Urothelium cell line (cell line): ENCODE measurements at places on chromosomes 12 and 14.

DNA sequence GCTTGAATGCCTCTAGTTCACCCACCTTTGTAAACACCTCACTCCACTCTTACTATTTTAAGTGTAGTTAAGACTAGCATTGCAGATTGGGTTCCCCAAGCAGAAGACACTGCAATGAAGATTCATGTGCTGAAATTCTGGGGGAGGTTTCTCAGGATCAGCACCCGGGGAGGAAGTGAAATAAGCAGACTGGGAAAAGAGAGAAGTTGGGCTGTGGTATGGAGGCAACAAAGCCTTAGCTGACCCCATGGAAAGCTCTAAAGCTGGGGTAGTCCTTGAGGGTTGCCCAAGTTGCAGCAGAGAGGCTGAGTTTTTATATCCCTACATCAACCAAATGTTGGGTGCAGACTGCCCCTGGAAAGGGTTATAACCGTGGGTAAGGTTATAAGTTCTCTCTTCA lies 23.9 kb upstream of the IGF1 start:
- no peak for DNase-seq

GRCh38 chr14:101884934-101885576 lies 79.3 kb upstream of the DYNC1H1 start:
- DNase-seq, result no peak

GRCh38 chr14:68395604-68396003 lies 397.3 kb downstream of the ZFP36L1 start:
- no peak for DNase-seq

GRCh38 chr12:94100990-94101737 lies 47.2 kb upstream of the PLXNC1 start:
- DNase-seq, result peak; percentile 70

DNA sequence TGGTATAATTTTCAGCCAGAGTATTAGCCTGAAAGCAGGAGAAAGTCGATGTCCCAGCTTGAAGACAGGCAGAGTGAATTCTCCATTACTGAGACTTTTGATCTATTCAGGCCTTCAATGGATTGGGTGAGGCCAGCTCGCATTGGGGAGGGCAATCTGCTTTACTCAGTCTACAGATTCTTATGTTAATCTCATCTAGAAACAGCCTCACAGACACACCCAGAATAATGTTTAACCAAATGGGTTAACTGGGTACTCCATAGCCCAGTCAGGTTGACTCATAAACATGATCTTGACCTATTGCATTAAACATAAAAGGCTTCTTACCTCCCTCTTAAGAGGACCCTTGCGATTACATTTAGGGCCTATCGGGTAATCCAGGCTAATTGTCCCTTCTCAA lies 118.0 kb downstream of the KTN1 start:
- DNase-seq, result no peak

DNA sequence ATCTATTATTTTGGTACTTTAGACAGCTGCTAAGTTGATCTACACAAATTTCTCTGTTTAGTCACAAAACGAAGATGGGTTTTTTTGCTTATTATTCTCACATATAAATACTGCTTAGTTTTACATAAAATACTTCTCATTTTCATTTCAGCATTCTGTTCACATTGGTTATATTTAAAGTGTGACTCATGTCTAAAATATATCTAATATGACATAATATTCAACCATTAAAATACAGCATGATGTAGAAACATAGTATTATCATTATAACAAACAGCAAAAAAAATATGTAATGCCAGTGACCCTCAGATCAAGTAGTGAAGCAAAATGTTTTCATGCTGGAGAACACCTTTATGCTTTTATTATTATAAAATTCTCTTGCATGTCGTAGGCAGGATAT lies 63.7 kb downstream of the SH2B3 start:
- DNase-seq, result no peak

- DNase-seq, result no peak
These were observed 3.6 kb downstream of the CMKLR1 start for GRCh38 chr12:108335349-108336119.

DNA sequence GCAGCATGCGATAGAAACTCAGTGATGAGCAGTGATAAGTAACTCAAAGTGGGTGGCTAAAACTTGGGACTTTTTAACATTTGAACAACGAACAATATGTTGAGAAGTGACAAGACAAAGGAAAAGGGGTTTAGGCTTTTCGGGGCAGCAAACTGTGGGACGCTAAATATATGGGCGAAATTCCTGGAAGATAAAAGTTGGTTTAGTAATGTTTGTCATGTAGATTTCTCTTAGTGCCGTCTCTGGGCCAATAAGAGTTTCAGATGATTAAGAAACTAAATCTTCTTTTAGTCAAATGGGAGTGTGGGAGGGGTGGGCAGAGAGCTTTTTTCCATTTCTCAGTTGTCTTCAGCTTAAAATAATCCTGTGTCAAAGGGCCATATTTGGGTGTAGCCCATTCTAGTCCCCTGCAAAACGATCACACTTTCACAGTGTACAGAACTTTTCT lies 41.7 kb upstream of the FUT8 start:
- no peak for DNase-seq

GRCh38 chr12:113086249-113087164 lies 30.0 kb downstream of the DTX1 start:
- DNase-seq, result peak; percentile 46

- no peak for DNase-seq
These were observed 38.9 kb upstream of the AMN start for GRCh38 chr14:102883554-102883953.

DNA sequence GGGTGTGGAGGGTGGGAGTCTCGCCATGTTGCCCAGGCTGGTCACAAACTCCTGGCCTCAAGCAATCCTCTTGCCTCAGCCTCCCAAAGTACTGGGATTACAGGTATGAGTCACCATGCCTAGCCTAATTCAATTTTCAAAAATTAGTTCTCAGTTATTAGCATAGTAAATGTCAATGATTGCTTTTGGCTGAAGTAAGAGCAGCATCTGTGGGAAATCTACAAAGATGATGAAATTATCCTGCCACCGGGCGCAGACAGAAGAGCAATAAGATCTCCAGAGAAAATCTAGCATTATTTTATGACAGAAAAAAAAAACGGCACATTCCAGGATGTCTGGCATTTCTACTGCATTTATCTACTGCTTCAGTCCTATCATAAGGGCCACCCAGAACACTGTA lies 97.9 kb upstream of the DAAM1 start:
- DNase-seq, result no peak

GRCh38 chr14:55915456-55915855 lies 202.8 kb upstream of the PELI2 start:
- DNase-seq, result no peak

DNA sequence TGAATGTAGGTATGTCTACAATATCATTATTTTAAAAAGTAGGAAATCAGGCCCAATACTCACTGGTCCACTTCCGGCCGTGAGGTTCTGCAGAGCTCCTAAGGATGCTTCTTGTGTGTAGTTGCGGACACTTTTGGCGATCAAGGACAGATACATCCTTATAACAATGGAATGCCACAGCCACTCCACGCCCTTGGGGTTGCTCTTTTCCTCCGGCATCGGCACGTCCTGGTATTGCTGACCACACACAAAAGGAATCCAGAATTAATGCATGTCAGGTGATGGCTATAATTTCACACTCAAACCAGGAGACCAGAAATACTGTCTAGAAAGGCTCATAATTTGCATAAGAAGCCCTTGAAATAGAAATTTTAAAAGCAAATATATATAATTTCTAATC lies 65.6 kb upstream of the YARS2 start:
- DNase-seq, result peak; percentile 24

GRCh38 chr12:24482882-24483604 lies 465.9 kb downstream of the BCAT1 start:
- DNase-seq, result no peak

DNA sequence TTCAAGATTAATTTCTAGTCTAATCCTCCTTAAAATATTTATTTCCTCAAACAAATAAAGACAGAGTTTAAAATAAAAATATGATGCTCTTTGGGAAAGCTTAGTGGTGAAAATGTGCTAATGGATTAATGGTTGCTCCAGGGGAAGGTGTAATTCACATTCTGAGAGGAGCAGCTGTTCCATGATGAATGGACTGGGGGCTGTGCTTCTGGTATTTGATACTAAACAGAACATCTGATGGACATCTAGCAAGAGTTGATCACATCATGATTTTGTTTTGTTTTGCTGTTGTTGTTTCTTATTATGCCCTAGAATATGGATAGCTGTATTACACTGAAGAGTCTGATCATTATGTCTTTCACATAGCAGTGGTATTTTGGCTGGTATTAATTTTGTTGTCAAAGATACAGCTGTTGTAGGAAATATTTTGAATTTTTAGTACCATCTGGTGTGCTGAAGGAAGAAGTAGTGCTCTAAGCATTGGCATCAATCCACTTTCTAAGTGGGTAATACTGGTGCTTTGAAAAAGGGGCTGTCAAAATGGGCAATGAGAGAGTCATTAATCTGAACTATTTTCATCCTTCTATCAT lies 296.4 kb downstream of the ADAMTS20 start:
- DNase-seq, result no peak

- DNase-seq, result no peak
These were observed 23.2 kb upstream of the LYZ start for GRCh38 chr12:69324797-69325466.

DNA sequence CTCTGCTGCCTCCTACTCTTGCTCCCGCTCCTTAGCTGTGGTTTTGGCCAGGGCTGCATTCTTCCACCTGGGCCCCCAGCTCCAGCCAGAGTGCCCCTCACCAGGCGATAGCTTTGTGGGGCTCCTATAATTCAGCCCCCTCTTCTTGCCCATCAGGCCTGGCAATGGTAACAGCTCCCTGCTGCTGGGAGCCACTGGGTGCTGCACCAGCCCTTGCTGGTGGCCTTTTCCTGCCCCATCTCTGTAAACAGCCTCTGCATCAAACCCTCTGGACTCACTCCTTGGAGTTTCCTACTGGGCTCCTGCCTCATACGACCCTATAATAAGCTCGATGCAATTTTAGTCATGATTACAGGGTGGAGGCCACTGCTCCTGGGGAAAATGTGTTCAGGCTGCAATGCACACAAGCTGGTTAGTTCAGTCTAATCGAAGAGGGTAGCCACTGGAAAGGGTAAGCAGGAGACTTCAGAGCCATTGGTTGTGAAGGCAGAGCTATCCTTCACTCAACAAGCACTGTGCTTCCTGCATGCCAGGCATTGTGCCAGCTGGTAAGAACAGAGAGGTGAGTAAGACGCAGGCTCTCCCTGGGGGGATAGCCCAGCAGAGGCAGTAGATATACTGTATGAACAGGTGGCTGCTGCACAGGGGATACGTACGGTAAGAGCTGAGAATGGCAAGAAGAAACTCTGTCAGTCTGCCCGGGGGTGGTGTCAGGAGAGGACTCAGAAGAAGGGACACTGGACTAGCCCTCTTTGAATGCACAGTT lies 24.7 kb downstream of the CLMN start:
- peak; percentile 38 for DNase-seq

GRCh38 chr12:52327830-52328500 lies 6.8 kb upstream of the KRT83 start:
- no peak for DNase-seq

DNA sequence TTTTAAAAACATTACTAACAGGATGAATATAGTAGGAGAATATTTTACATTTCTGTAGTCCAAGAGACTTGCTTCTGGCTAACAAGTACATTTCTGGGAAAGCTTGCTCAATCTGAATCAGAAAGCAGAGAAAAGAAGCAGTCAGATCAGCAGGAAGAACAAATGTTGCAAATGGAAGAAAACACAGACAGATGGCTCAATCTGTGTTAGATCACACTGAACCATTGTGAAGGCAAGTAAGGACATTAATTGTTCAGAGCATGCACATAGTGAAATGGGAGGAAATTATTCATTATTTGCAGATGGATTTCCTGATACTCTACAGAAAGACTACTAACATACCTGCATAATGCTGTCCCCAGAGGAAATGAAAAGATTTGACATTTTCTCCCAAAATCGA lies 65.2 kb upstream of the CNOT2 start:
- DNase-seq, result no peak

DNA sequence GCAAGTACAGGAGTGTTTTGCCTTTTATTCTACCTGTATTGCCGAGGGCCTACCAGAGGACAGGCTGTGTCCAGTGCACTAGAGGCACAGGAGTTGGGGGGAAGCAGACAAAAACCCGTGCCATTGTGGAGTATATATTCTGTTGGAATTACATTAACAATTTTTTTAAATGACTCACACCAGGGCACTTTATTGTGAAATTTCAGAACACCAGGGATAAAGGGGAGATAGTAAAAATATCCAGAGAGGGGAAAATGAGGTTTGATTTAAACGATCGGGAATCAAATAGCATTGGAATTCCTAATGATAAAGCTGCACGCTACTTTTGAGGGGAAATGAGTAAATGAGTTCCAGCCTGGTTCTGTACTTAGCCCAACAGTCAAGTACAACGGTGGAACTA lies 123.2 kb downstream of the PELI2 start:
- no peak for DNase-seq
